ENCODE measurements at places on chromosomes 2 and 18.

GRCh38 chr2:197293252-197294007 is 17.1 kb downstream of the ANKRD44 start:
- DNase-seq: no peak

DNA sequence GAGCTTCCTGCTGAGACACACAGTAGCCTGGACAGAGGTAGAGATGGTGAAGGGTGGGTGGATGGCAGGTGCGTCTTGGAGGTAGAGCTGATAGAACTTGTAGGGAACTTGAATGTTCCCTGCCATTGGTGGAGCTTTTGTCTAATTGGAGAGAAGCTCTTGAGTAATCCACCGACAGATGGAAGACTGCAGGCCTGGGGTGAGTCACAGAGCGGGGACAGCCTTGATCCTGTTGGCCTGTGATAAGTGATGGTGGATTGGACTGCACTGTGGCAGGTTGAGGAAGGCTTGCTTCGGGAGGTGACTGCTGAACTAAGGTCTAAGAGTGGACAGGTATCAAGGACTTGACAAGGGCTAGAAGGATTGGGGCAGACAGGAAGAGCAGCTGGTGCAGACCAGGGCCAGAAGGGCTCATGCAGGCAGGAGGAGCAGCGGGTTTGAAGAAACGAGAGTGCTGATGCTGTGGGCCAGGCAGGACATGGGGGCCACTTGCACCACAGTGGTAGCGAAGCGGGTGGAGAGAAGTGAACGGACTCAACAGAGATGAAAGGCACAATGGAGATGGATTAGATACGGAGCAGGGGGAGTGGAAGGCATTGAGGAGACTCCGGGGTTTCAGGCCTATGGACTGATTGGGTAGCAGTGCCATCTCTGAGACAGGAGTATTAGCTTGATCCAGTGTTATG is 16.3 kb downstream of the CABLES1 start:
- DNase-seq: no peak

DNA sequence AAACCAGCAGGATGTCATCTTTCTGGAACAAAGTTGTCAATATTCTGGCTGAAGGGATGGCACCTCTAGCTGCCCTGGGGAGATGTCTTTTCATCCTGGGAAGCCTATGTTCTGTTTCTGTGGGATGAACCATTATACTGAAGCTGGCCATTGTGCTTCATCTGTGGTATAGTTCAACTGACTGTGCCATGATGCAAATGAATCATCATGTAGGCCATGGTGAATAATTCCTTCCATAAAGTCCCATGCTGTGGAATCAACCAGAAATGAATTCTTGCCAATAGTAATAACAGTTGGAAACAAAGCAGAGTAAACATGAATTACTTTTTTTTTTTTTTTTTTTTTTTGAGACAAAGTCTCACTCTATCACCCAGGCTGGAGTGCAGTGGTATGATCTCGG is 64.1 kb upstream of the CNGA3 start:
- DNase-seq: no peak

DNA sequence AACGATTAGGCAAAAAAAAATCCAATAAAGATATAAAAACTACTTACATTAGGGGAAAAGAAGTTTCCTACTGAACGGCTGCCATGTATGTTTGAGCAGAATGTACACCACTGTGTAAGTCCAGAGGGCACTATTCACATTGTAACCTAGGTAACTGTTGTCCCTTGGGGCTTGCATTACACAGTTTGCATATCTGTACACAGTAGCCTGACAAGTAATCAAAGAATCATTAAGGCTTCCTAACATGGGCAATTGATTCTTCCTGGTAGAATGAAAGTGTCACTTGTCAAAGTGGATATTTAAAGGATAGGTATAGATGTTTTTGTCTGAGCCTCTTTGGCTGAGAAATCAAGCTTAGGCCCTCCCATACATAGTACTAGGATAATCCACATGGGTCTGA is 39.1 kb downstream of the PLEK start:
- no peak for DNase-seq

- no peak for DNase-seq
Observed at GRCh38 chr2:173968551-173968950, 3.4 kb upstream of the SP3 start.

DNA sequence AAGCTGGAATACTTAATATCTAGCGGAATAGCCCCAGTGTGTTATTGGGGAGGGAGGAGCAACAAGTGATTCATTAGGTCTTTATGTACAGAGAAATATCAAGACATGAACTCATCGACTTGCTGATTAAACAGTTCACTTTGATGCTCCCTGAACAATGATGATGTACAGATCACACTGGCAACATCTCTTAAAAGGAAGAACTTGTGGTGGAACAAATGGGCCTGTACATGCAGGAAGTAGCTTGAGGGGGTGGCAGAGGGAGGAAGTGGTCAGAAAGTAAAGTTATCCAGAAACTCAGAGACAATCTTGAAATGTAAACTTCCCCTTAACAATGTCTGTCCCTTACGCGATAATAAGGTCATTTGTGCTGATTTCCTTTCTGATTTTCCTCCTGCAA is 90.5 kb downstream of the NXPH2 start:
- DNase-seq: no peak
